ENCODE measurements at places on chromosomes 5 and 9.

DNA sequence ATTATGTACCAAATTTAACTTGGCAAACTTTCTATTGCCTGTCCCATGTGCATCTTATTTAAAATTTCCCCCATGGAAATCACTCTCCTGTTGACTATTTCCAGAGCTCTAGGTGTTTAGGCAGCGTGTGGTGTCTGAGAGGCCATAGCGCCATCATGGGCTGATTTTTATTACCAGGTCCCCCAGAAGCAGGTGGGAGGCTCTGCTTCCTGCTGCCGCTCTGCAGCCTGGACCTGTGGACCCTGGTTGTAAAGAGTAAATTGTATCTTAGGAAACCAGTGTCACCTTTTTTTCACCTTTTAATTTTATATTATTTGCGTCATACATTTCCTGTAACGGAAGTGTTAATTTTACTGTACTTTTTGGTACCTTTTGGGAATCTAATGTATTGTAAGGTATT is 6.4 kb downstream of the HNRNPAB start:
- H3K4me3 ChIP-seq, result no peak overlapping the region
- H3K27me3 ChIP-seq, result no peaks in the 10 kb centered on the region
- peaks cover 11% of the 10 kb centered on the region for H3K4me1 ChIP-seq
- no peak overlapping the region for H3K27ac ChIP-seq
- no peak for DNase-seq

DNA sequence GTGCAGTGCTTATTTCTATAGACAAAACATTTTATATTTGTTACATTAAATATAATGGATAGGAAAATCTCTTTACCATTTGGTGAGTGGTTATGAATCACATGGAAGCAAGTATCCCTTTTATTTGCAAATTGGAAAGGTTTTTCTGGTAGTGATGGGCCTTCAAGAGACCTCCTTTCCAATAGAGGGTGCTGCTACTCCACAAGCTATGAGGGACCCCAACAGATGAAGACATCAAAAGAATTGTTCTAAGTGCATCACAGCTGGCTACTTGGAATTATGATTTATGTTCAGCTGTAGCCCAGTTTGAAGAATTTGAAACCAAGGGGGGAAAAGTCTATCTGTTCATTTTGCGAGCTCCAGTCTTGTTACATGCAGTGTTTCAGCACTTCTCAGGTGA is 493.7 kb upstream of the SGCD start:
- no peak for DNase-seq
- no peak overlapping the region for H3K4me3 ChIP-seq
- H3K27ac ChIP-seq, result no peak overlapping the region
- H3K36me3 ChIP-seq, result no peaks in the 10 kb centered on the region
- no peaks in the 10 kb centered on the region for H3K4me1 ChIP-seq
- H3K27me3 ChIP-seq, result no peaks in the 10 kb centered on the region

GRCh38 chr9:131076347-131077195 is 19.8 kb upstream of the AIF1L start:
- no peak for DNase-seq
- H3K36me3 ChIP-seq, result no peaks in the 10 kb centered on the region
- H3K4me1 ChIP-seq, result no peaks in the 10 kb centered on the region
- no peak overlapping the region for H3K27ac ChIP-seq
- no peak overlapping the region for H3K4me3 ChIP-seq

DNA sequence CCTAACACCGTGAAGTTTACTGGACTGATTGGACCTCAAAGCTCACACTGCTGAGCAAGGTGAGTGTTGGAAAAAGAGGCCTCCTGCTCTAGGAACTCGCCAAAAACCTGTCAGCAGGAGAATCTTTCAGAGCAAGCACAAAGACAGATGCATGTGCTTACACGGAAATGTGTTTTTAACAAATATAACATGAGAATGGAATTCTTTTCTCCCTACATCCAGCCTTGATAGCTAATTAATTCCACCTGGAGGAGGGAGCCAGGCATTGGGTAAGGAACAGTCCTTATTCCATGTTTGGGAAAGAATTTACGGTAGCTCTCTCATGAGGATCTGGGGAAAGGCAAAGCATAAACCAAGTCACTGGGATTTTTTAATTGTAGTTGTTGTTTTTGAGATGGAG is 98.8 kb downstream of the KLF4 start:
- no peaks in the 10 kb centered on the region for H3K27me3 ChIP-seq
- H3K4me1 ChIP-seq, result no peaks in the 10 kb centered on the region
- no peak overlapping the region for H3K4me3 ChIP-seq
- no peaks in the 10 kb centered on the region for H3K36me3 ChIP-seq

DNA sequence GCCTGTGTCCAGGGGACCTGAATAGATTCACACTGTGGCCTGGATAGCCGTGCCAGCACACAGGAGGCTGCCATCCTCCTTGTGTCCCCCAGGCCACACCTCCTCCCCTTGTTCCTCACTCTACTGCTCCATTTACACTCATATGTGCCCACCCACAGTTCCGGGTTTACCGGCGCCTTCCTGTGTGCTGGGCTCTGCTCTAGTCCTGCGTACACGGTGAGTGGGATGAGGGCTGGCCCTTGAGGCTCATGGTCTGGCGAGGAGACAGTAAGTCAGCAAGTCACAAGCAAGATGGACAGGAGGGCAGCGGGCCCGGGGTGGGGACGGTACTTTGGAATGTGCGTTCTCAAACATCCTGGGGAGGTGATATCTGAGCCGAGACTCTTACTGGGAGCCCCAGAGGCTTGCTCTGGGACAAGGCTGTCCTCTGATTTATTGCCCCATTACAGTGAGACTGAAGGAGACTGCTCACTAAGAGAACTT is 32.4 kb upstream of the NXNL2 start:
- H3K27me3 ChIP-seq, result no peaks in the 10 kb centered on the region
- no peaks in the 10 kb centered on the region for H3K4me1 ChIP-seq
- DNase-seq, result no peak
- H3K36me3 ChIP-seq, result no peaks in the 10 kb centered on the region

GRCh38 chr9:6498982-6499381 is 86.0 kb downstream of the UHRF2 start:
- H3K27ac ChIP-seq, result no peak overlapping the region
- no peak overlapping the region for H3K4me3 ChIP-seq
- H3K4me1 ChIP-seq, result no peaks in the 10 kb centered on the region
- no peaks in the 10 kb centered on the region for H3K36me3 ChIP-seq
- no peaks in the 10 kb centered on the region for H3K27me3 ChIP-seq

- no peak overlapping the region for H3K4me3 ChIP-seq
- DNase-seq, result no peak
- H3K27ac ChIP-seq, result no peak overlapping the region
- H3K4me1 ChIP-seq, result no peaks in the 10 kb centered on the region
- H3K36me3 ChIP-seq, result no peaks in the 10 kb centered on the region
- no peaks in the 10 kb centered on the region for H3K27me3 ChIP-seq
Measured at GRCh38 chr9:83209188-83209731, 146.3 kb upstream of the RASEF start.

DNA sequence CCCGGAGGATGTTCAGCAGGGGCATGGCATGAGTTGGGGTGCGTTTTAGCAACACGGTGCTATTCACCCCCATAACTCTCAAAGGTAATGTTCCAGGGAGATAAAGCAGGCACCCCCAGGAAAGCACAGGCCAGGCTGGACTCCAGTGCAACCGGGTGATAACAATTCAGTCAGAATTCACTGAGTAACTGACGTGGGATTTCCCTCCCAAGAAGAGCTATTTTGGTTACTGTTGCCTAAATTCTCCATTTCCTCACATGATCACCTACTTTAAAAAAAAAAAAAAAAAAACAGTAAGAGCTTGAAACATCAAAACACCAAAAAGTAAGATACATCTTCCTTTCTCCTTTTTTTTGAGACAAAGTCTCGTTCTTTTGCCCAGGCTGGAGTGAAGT is 137.6 kb upstream of the WWC1 start:
- H3K36me3 ChIP-seq, result no peaks in the 10 kb centered on the region
- H3K4me1 ChIP-seq, result no peaks in the 10 kb centered on the region
- no peak for DNase-seq
- H3K27ac ChIP-seq, result no peak overlapping the region
- H3K4me3 ChIP-seq, result no peak overlapping the region

- H3K4me3 ChIP-seq, result no peak overlapping the region
- no peaks in the 10 kb centered on the region for H3K36me3 ChIP-seq
Measured at GRCh38 chr5:157115502-157115901, 6.7 kb upstream of the HAVCR2 start.

DNA sequence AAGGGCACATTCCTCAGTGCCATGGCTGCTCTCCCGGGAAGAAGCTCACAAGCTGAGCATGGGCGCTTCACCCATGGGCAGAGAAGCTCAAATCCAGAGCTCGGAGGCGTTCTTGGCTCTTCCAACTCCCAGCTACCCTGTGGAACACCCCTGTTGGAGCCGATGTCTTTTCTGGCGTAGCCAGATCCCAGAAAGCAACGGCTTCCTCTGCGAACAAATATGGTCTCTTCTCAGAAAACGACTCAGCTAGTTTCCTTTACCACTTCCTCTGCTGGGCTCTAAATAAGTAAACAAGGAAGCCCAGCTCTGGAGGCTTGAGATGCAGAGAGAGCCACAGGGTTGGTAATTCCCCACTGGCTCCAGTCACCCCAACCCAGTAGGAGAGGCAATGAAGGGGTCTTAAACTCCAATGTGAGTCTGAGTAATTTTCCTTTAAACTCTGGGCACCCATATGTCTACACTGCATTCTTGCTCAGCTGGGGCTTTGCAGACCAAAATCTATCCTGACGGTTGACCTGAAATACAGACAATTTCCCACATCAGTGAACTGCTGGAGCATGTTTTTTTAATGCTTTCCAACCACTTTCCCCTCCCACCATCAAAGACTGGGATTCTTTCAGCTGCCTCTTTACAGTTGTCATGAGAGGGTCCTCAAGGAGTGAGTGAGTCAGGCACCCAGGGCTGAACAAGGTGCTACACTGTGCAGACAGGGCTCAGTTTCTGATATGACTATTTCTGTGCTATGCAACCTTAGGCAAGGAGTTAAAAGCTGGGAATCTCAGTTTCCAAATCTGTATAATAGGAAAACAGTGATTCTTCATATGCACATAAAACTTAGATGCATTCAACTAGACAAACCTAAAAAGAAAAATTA is at the start of gene LCP2:
LCP2 (minus strand) TSS at position 189 of the 874 bp plus-strand sequence; CDS start at position 23, 166 bp downstream.
- no peaks in the 10 kb centered on the region for H3K27me3 ChIP-seq
- no peaks in the 10 kb centered on the region for H3K4me1 ChIP-seq
- H3K4me3 ChIP-seq, result no peak within 1 kb of the TSS
- H3K36me3 ChIP-seq, result no peaks in the 10 kb centered on the region
- DNase-seq, result no peak

DNA sequence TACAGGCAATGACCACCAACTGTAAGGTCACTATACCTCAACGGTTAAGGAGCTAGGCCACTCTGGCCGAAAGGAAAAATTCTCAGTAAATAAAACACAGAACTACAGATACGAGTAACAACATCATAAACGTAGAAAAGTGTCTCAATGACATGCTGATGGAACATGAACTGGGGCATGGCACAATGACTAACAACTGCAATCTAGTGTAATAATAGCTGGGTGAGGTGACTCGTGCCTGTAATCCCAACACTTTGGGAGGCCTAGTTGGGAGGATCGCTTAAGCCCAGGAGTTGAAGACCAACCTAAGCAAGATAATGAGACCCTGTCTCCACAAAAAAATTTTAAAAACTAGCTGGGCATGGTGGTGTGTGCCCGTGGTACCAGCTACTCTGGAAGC is 9.8 kb upstream of the RAPGEF6 start:
- H3K27me3 ChIP-seq, result no peaks in the 10 kb centered on the region
- no peak overlapping the region for H3K27ac ChIP-seq
- H3K4me3 ChIP-seq, result no peak overlapping the region
- no peak for DNase-seq

DNA sequence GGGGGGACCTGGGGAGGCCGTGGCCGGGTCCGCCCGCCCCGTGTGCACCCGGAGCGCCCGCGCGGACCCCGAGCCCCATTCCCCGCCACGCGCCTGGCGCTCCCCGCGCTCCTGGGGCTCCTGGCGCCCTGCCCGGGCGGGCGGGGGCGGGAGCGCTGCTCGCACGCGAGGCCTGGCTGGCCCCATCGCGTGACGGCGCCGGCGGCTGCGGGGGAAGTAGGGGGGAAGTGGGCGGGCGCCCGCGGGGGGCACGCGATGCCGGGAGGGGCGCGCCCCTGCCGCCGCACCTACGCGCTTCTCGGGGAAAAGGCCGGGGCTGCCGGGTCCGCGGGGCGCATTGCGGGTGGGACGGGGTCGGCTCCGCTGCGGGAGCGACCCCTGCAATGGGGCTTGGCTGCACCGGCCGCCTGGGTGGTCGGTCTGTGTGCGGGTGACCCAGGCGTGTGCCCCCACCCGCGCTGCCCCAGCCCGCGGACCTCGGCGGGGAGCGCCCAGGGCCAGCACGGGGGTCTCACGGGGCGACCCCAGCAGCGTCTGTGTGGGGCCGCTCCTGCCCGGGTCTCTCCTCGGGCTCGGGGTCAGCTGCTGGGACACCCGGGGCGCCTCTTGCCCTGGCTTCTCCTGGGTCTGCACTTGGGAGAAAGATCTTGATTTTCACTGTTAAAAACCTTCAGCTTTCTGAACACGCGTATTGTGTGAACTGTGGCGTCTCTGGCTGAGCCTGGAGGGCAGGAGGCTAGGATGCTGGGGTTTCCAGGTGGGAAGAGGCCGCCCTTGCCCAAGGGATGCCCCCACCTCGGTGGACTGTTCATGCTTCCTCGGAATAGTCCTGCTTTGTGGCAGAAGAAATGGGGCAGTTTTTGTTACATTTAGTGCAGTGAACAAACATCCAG is 52.4 kb downstream of the AHRR start:
- DNase-seq, result peak; percentile 5
- H3K36me3 ChIP-seq, result no peaks in the 10 kb centered on the region
- peak overlapping the region; percentile 19 for H3K4me3 ChIP-seq
- no peak overlapping the region for H3K27ac ChIP-seq

DNA sequence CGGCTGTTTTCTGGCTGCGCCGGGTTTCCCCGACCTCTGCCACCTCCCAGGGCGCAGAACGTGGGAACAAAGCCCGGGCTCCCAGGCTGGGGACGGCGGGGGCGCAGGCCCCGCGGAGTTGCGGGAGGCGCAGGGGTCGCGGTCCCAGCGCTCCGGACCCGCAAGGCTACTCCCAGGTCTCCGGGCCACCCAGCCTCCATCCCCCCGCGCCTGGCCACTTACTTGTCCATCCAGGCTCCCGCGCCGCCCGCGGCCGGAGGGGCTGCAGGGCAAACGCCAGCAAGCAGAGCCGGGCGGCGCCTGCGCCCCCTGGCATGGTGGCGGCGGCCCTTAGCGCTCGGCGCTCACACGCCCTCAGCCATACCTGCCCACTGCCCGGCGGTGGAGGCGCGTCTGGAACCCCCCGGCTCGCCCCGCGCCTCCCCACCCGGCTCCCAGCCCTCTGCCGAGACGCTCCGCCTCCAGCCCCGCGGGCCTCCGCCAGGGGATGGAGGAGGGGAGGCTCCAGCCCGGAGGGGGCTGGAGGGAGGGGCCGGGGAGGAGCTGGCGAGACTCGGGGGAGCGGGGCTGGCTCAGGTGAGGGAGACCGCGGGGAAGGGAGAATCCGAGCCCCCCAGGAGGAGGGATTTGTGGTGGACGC is at the start of gene ADAM19:
ADAM19 (minus strand) TSS at position 395 of the 640 bp plus-strand sequence; CDS start at position 316, 79 bp downstream.
- H3K4me1 ChIP-seq, result no peaks in the 10 kb centered on the region
- peak within 1 kb of the TSS; percentile 70 for H3K4me3 ChIP-seq
- peak; percentile 59 for DNase-seq
- H3K27ac ChIP-seq, result peak within 1 kb of the TSS; percentile 84

GRCh38 chr5:142849880-142850279 is 79.7 kb downstream of the ARHGAP26 start:
- no peaks in the 10 kb centered on the region for H3K36me3 ChIP-seq
- no peak for DNase-seq
- no peak overlapping the region for H3K4me3 ChIP-seq
- H3K27ac ChIP-seq, result no peak overlapping the region
- no peaks in the 10 kb centered on the region for H3K4me1 ChIP-seq

- H3K27me3 ChIP-seq, result no peaks in the 10 kb centered on the region
- no peaks in the 10 kb centered on the region for H3K36me3 ChIP-seq
- DNase-seq, result no peak
- H3K4me3 ChIP-seq, result no peak overlapping the region
- no peak overlapping the region for H3K27ac ChIP-seq
- no peaks in the 10 kb centered on the region for H3K4me1 ChIP-seq
Measured at GRCh38 chr5:90279091-90279490, 130.5 kb downstream of the CETN3 start.

All from uterus (tissue), 4 donors.